Glutamatergic neuron (in vitro differentiated cells): ENCODE measurements at places on chromosomes 16 and 17.
A peak's percentile ranks its signal among the peaks of the same experiment; 100 is the strongest.

DNA sequence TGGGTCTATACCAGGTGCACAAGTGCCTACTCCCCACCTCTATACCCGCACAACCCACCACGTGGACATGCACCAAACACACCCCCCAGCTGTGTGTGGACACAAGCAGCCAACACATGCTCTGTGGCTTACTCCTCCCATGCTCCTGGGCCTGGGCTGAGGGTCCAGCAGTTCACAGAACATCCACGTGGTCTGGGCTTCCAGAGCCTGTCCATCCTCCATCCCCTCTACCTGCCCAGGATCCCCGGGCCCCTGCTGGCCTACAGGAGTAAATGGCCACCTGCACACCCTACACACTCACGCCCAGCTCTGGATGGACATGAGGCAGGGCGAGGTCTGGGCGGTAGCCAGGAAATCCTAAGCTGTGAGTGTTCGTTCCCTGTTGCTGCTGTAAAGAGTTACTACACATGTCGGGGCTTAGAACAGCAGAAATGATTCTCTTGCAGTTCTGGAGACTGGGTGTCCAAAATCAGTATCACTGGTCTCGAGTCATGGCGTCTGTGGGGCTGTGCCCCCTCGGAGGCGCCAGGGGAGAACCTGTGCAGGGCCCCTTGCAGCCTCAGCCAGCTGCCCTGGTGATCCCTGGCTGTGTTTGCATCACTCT is 15.0 kb upstream of the RAI1 start:
- peaks cover 40% of the 10 kb centered on the region for H3K4me1 ChIP-seq
- H3K27ac ChIP-seq = no peak overlapping the region
- no peak for DNase-seq
- peaks cover 4% of the 10 kb centered on the region for H3K36me3 ChIP-seq
- no peak overlapping the region for H3K4me3 ChIP-seq

GRCh38 chr16:49405530-49405929 is 31.9 kb downstream of the C16orf78 start:
- H3K36me3 ChIP-seq = peaks cover 19% of the 10 kb centered on the region
- peaks cover 10% of the 10 kb centered on the region for H3K27me3 ChIP-seq
- H3K4me3 ChIP-seq = no peak overlapping the region
- peaks cover 3% of the 10 kb centered on the region for H3K4me1 ChIP-seq

DNA sequence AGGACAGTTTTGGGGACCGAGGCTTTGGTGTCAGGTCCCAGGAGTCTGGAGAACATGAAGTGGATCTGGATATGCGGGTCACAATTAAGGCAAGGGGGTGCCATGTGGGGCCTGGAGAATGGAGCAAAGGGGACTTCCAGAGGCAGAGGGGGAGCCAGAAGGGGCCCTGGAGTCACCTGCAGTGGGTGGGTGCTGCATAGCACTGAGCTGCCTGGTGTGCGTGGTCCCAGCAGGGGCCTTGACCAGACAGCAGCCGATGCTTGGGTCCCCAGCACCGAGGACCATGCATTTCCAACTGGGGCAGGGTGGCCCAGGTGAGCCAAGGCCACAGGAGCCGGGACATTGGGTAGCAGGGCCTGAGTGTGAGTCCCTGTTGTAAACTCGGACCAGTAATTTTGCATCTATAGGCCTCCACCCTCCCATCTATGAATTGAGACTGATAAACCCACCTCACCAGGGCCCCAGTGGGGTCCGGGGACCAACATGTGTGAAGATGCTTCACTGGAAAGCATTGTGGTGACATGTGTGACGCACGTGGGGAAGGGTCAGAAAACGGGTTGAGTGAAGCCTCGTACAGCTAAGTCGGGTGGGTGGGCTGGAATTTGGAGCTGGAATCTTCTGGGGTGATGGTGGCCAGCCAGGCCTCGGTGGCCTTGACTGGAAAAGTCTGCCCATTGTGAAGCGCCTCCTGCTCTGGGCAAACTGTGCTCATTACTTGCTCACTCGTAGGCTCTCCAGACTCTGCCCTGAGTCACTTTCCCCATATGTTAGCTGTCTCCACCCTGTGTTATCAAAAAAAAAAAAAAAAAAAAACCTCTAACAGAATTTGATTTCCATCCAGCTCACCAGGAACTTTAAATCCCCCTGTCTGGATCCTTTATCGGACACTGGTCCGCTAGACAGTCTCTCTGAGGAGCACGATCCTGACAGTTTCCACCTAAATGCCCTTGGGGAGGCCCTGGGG is 90.5 kb upstream of the ZNF469 start:
- no peak overlapping the region for H3K4me3 ChIP-seq
- DNase-seq = no peak
- H3K27me3 ChIP-seq = peaks cover 17% of the 10 kb centered on the region
- H3K27ac ChIP-seq = no peak overlapping the region
- peaks cover 17% of the 10 kb centered on the region for H3K4me1 ChIP-seq
- peaks cover 5% of the 10 kb centered on the region for H3K36me3 ChIP-seq

DNA sequence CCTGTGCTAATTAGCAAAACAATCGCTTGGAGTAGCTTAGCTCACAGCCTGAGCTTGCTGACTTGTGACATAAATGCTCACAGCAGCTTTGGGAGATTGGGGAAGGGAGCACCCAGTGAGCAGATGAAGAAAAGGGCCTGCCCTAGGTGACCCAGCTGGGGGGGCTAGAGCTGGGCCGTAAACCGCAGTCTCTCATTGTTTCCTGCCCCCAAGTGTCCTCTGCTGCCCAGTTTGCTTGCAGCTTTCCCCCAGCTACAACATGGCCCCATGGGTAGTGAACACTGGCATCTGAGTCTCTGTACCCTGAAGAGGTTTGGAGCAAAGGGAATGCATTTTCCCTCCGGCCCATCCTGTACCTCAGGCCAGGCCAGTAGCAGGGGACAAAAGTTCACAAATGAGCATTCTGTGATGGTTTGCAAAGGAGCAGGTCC is 349.4 kb downstream of the SLC39A11 start:
- H3K4me1 ChIP-seq = peaks cover 12% of the 10 kb centered on the region
- no peak for DNase-seq
- peaks cover 5% of the 10 kb centered on the region for H3K36me3 ChIP-seq
- H3K27me3 ChIP-seq = peaks cover 3% of the 10 kb centered on the region

DNA sequence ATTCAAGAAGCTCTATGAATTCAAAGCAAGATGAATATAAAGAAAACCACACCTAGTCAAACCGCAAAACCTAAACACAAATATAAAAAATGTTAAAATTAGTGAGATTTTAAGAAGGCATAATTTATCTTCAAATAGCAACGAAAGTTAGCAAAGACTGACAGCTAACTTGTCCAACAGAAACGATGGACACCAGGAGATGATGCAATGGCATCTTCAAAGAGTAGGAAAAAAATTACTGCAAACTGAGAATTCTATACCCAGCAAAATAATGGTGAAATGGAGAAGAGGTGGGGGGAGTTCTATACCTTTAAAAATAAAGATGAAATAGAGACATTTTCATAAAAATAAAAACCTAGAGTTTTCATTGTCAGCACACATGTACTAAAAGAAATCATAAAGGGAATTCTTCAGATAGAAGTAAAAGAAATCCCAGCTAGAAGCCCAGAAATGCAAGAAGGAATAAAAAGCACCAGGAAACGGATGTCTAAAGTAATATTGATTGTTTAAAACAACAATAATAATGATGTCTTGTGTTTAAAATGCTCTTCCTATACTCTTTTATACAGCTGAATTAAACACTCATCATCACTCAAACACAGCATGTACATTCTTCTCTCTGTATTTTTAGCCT is 24.6 kb upstream of the TANC2 start:
- peaks cover 11% of the 10 kb centered on the region for H3K36me3 ChIP-seq
- no peak overlapping the region for H3K4me3 ChIP-seq
- H3K27me3 ChIP-seq = no peaks in the 10 kb centered on the region
- DNase-seq = no peak
- no peaks in the 10 kb centered on the region for H3K4me1 ChIP-seq

- peak within 1 kb of the TSS; percentile 65 for H3K4me3 ChIP-seq
- peaks cover 18% of the 10 kb centered on the region for H3K27me3 ChIP-seq
- peak; percentile 52 for DNase-seq
- peaks cover 9% of the 10 kb centered on the region for H3K36me3 ChIP-seq
These were observed at the start of gene TNFSF12 for GRCh38 chr17:7548585-7549400. TNFSF12 (plus strand) TSS chr17:7549058; CDS start chr17:7549154, 96 bp downstream.

DNA sequence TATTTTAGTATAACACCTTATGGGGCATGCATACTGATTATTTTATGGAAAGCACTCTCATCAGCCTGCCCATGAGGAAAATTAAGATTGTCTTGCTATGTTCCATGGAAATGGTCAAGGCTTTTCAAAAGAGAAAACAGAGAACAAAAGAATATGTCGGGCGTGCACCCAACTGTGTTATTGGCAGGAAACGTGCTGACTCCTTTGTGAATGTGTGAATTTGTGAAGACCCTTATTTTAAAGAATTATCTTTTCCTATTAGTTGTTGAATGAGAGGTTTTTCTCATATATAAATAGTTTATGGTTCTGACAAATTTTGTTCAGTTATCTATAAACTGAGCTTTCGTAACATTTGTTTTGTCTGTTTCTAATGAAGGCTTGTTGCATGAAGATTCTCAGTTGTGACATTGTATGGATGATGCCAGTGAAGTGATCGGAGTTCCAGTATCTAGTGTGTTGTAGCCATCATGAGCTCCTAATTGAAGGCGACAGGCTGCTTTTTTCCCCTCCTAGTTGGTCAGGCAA is 180.0 kb downstream of the BCAS3 start:
- H3K4me1 ChIP-seq = no peaks in the 10 kb centered on the region
- no peak for DNase-seq
- no peak overlapping the region for H3K4me3 ChIP-seq
